ENCODE measurements at places on chromosomes 5 and 9.

DNA sequence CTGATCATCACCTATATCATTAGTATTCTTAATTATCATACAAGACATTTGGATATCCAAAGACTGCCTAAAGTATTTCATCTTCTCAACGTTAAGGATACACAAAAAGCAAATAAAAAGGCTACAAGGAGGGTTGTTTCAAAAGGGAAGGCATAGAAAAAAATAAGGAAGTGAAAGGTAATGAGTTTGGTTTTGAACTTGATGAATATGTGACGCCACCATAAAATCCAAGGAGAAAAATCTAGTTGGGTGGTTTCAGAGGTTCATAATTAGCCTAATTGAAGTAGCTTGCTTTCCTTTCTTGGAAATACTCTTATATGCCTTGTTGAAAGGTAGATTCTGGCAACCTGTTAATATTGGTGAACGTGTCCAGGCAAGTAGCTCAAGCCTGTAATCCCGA, 96.1 kb upstream of the SGCD start:
- no peak for DNase-seq

GRCh38 chr5:124908581-124909451, 162.4 kb upstream of the ZNF608 start:
- DNase-seq = peak; percentile 3

- no peak for DNase-seq
These were observed 9.6 kb downstream of the NCS1 start for GRCh38 chr9:130181678-130182380.

DNA sequence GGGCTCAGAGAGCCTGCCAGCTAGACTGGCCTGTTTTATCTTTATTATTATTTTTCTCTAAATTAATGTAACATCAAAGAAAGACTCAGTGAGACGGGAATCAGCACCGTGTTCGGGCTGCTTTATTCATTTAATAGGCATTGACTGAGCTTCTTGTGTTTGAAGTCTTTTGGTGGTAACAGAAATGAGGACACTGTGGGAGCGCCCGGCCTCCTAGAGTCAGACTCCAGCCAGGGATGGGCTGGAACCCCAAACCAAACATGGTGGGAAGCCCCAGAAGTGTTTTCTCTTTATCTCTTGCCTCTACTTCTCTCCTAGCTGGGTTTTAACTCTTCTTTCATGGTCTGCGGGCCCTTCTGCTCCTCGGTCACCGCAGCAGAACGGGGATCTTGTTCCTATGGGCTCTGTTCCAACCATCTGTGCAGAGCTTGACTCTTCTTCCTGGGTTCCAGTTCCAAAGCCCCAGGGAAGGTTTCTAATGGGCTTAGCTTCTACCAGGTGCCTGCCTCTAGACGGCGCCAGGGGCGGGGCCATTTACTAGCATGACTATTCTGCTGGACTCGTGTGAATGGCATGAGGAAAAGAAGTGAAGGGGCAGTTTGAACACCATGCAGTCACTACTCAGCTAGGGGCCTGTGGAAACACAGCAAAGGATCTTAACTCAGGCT, 123.8 kb downstream of the FGF18 start:
- DNase-seq = no peak

- DNase-seq = no peak
These were observed 123.3 kb upstream of the SLC12A2 start for GRCh38 chr5:127960270-127960691.

Data from DMS79 treated with DMSO at 0.1 percent for 48 hours (cell line).